ENCODE measurements at places on chromosomes 6 and 20.

GRCh38 chr20:48535556-48535955, 292.2 kb downstream of the PREX1 start:
- DNase-seq = no peak

- DNase-seq = no peak
Observed at GRCh38 chr6:30689022-30689865, 1.5 kb downstream of the NRM start.

- DNase-seq = no peak
Observed at GRCh38 chr20:6699921-6700562, 67.4 kb upstream of the BMP2 start.

- peak; percentile 82 for DNase-seq
Observed at GRCh38 chr6:30515944-30516753, 26.8 kb downstream of the HLA-E start.

DNA sequence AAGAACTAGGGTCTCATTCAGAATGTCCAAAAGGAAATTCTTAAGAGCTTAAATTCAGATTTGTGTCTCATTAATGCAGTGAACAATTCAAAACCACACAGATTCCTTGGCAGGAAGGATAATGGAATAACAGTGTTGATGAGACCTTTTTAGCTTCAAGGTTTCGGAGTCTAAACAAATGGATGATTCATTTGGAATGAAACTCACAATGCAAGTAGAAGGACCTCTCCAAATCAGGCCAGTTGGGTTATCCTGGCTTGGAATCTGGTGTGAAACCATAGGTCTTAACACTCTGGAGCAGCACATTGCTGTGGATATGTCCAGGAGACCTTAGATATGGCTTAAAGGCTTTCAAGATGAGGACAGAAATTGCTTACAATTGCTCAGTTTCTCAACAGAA, 44.9 kb downstream of the KCTD20 start:
- DNase-seq = peak; percentile 7

DNA sequence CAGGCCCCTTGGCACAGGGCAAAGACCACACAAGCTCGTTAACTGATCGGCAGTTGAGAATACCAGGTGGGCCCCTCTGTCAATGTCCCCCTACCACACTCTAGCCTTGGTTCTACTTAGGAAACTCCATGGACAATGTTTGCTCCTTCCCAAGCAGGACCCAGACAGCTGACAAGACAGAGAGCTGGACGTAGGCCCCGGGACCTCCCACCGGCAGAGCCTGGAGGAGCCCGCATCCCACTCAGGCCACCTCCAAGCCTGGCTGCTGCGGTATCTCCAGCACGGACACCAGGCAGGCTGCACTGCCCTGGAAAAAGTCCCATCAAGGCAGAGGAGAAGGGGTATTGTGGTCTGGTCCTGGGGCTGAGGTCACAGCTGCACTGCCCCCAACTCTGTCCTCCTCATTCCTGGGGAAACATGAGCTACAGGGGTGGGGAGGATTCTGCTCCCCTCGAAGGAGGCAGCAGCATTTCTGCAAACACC, 6.2 kb upstream of the GRM4 start:
- no peak for DNase-seq

DNA sequence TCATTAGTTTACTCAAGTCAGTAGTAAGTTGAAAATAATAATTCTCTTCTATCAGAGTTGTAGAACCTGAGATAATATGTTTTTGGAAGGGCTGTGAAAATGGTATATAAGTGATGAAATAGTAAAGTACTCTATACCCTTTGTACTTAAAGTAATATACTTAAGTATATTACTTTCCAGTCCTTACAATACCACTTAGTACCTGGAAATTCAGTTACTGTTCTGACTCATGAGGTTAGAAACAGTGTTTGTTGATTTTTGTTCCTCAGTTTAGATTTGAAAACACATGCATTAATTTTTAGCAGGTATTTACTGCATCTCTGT, 10.1 kb downstream of the TULP4 start:
- DNase-seq = no peak

DNA sequence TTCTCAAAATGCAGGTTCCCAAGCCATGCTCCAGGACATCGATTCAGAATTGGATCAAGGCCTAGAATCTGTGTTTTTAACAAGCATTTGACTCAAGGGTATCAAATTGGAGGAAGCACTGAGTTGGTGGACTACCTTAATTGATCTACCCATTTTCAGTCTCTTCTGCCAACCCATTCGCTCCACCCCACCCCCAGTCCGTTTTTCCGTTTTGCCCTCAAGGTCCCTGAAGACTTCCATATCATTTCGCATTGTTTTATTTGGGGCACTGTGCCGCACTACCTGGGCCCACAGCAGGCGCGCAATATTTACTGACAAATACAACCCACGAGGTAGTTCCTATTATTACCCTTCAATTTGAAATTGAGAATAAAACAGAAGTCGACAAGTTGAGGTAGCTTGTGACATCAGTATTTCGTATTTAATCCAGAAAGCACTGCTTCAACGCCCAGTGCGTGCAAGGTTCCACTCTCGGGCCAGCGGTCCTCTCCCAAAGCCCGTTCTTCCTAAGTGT, 557 bp upstream of the DHX35 start:
- no peak for DNase-seq

DNA sequence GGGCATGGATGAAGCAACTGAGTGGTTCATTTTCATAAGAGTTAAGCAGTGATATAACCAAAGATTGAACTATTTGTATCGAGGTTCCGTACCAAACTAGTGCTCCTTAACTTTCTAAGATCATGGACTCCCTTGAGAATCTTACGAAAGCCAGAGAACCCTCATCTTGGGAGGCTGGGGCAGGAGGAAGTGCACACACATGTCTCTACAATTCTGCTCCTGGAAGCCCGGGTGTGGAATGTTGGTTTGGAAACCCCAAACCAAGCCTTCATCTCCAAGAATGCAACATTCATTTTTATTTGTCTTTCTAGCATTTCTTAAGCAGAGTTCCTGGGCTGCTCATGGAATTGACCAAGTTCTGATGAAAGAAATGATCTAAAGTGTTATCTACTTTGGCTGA, 250.5 kb upstream of the PRND start:
- peak; percentile 27 for DNase-seq

DNA sequence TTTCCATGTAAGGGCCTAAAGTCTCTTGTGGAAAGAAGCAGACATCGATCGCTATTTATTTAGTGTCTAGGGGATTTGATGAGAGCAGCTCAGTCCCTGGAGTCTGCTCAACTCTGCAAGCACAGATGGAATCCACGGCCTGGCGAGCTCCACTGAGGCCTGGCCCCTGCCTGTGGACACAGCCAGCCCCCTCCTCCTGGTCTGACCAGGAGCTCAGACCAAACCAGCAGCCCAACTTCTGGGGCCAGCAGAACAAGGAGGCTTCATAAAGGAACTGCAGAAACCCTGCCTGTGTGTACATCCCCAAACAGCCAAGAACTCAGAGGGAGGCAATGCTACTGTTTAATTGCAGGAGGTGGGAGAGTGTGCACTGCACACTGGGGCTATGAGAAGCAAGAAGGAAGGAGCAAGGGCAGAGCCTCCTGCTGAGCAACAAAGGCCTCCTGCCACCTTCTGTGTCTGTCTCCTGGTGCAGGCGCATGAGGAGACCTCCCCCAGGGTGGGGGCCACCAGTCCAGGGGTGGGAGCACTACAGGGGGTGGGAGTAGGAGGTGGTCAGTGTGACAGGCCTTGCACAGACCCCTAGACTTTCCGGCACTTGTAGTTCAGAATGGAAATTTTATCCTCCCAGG, 3.8 kb downstream of the CST5 start:
- DNase-seq = no peak

- DNase-seq = peak; percentile 63
Observed at GRCh38 chr6:112802144-112802543, 455.0 kb downstream of the RFPL4B start.

DNA sequence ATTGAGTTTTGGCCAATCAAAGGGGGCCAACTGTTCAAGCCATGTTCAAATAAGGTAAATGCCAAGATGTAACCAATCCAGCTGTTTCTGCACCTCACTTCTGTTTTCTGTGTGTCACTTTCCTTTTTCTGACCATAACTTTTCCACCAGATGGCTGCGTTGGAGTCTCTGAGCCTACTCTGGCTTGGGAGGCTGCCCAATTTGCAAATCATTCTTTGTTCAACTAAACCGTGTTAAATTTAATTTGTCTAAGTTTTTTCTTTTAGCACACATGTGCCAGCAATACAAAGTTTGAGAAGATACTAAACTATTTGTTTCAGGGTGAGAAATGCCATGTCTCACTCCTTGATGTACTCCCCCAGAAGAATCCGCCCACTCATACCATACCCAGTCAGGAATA, 52.1 kb downstream of the IYD start:
- DNase-seq = no peak

GRCh38 chr6:158003910-158004700, 22.4 kb downstream of the SYNJ2 start:
- no peak for DNase-seq

DNA sequence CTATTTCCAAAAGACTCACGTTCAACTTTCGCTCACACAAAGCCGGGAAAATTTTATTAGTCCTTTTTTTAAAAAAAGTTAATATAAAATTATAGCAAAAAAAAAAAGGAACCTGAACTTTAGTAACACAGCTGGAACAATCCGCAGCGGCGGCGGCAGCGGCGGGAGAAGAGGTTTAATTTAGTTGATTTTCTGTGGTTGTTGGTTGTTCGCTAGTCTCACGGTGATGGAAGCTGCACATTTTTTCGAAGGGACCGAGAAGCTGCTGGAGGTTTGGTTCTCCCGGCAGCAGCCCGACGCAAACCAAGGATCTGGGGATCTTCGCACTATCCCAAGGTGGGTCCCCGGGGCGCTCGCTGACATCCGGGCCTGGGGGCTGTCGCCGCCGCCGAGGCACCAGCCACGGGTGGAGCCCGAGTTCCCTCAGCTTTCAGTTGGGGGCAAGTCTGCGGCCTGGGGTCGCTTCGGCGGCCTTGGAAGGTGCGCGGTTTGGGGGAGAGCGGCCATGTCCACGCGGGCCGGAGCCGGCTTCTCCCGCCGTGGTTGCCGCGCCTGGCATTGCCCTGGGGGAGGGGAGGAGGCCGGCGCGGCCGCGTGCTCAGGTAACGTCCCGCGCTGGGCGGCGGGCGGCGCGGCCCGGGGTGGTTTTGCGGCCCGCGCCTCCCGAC, 429 bp downstream of the AMD1 start:
- no peak for DNase-seq

- peak; percentile 26 for DNase-seq
Observed at GRCh38 chr6:101537753-101538316, 144.3 kb downstream of the GRIK2 start.

DNA sequence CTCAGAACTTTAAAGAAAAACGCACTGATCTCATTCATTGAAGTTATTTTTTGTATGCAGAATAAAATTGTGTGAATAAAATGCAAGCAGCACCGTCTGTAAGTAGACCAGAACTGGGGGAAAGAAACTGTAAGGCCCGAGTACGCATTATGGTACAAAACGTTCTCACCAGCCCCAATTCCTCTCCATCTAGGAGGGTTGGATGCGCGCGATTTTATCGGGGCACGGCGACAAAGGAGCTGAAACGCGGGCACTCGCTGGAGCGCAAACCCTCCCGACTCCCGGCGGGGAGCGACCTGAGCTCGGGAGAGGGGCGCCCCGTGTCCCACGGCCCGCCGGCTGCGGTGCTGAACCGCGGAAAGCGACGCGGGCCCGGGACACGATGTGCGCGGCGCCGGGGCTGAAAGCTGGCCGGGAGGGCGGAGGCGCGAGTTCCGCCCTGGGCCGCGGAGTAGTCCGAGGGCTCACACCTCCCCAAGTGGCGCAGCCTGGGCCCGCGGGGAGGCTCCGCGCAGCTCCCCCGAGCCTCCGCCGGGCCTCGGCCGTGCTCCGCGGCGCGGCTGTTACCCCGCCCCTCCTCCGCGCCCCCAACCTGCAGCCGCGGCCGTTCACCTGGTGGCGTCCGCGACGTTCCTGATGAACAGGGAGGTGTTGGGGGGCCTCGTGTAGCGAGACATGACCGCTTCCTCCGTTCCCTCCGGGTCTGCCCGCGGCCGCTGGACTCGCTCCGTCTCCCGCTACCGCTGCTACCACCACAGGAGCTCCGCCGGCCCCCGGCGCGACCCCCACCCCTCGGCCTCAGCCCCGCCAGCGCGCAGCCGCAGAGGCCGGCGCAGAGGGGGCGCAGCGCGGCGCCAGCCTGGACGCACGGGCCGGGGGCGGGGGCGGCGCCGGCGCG, at the start of gene SRSF12:
Gene SRSF12, minus strand, starts transcription at position 861 of the 898 bp plus-strand sequence. Its CDS starts 184 bp downstream, at position 677.
- no peak for DNase-seq

DNA sequence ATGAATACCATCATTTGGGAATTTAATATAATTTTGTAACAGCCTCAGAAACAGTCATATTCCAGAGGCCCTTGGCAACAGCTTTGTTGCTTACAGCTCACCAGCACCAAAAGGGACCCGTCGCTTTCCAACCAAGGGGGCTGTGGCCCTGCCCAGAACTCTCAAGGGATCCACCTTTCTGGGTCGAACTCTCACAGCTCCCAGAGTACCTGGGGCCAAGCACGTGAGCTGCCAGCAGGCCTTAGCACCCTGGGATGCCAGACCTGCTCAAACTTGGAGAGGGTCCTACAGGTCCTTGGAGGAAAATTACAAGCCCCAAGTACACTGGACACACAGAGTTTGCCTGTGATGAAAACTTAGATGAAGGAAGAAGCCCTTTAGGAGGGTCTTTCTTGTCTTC, 66.6 kb downstream of the SNX5 start:
- no peak for DNase-seq

- no peak for DNase-seq
Observed at GRCh38 chr6:3506751-3507383, 50.0 kb upstream of the SLC22A23 start.

- no peak for DNase-seq
Observed at GRCh38 chr6:75115481-75115880, 90.4 kb downstream of the COL12A1 start.

GRCh38 chr20:47389867-47390347, 33.4 kb upstream of the ZMYND8 start:
- peak; percentile 86 for DNase-seq

- DNase-seq = peak; percentile 69
Observed at GRCh38 chr20:49603209-49603627, 35.3 kb upstream of the PTGIS start.

- no peak for DNase-seq
Observed at GRCh38 chr6:165917576-165917975, 250.1 kb downstream of the TBXT start.

DNA sequence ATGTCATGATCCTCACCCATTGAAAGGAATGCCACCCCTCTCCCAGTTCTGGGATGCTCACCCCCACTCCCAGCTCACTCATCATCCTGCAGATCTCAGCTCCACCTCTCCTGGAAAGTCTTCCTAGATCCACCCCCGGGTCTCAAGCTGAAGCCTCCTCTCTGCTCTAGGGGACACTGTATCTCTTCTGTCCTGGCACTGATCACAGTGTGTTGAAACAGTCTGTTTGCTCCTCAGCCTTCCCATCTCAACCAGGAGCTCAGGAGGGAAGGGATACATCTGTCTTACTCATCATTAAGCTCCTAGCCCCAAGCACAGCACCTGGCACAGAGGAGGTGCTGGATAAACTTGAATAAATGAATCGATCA, 80.1 kb downstream of the MRPL14 start:
- no peak for DNase-seq

DNA sequence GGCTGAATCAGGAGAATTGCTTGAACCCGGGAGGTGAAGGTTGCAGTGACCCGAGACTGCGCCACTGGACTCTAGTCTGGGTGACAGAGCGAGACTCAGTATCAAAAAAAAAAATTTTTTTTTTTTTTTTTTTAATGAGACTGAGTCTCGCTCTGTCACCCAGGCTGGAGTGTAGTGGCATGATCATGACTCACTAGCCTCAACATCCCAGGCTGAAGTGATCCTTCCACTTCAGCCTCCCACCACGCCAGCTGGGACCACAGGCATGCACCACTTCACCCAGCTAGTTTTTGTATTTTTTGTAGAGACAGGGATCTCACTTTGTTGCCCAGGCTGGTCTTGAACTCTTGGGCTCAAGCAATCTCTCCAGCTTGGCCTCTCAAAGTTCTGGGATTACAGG, 53.3 kb downstream of the MYO6 start:
- no peak for DNase-seq

All from HFFc6 (cell line).